Upper lobe of left lung (tissue), 6 donors: ENCODE measurements at places on chromosomes 13 and 19.

DNA sequence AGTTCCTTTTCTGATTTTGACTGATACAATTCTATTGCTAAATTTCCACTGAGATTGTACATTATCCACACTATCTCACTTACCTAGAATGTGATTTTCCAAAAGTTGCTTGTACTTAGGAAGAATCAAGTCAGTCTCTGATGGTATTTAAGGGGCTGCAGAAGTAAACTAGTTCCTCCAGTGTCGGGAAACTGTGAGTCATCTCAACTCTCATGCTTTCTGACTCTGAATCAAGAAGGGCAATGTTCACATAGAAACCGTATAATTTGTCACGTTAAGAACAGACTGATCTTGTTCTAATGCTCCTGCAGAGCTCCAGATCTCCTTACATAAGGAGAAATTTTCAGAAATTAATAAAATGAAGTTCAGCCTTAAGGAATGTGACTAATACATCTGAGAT is 369.3 kb downstream of the KLF5 start:
- no peaks in the 10 kb centered on the region for H3K36me3 ChIP-seq
- no peak overlapping the region for H3K4me3 ChIP-seq
- DNase-seq: no peak
- no peaks in the 10 kb centered on the region for H3K27me3 ChIP-seq
- H3K4me1 ChIP-seq: no peaks in the 10 kb centered on the region

DNA sequence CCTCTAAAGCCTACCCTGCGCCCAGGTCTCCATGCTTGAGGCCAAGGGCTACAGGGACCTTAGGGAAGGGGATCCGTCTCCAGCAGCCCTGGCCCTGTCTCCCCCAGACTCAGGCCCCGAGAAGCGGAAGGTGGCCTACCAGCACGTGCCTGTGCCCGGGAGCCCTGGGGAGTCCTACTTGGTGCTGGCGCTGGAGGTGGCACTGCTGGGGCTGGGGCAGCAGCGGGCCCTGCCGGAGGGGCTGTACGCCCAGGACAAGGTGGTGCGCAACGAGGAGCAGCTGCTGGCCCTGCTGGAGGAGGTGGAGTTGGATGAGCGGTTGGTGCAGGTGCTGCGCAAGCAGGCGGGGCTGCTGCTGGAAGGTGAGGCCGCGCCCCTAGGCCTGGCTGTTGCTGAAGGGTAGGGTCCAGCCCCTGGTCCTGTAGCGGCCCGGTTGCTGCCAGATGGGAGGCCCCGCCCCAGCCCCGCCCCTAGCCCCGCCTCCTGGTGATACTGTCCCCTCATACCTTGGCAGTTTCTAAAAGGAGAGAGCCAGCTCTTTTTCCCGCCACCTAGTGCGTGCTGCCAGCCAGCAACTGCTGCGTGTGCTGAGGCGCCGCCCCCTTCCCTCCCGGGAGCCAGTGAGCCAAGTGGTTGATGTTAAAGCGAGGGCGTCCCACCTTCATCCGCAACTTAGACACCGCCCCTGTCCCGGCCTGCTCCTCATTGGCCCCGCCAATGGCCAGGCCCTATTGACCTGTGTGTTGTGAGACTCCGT is 22.6 kb downstream of the ZSWIM4 start:
- no peaks in the 10 kb centered on the region for H3K36me3 ChIP-seq
- peak; percentile 87 for DNase-seq
- H3K4me3 ChIP-seq: no peak overlapping the region
- H3K4me1 ChIP-seq: no peaks in the 10 kb centered on the region
- peak overlapping the region; percentile 63 for H3K27ac ChIP-seq

DNA sequence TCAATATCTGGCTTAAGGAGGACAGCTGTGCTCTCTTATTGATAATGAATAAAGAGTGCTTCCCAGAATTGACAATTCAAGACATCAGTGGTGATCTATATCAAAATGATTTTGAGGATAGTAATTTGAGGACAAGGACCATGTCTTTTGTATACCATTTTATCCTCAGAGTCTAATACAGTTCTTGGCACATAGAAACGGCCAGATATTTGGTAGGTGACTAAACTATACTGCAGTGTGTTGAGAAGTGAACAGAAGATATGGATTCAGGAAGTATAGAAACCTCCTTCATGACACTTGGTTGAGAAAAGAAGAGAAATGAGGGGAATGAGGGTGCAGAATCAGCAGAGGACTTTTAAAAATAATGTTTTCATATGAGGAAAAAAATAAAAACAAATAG is 16.1 kb upstream of the LMO7 start:
- H3K36me3 ChIP-seq: no peaks in the 10 kb centered on the region
- H3K4me1 ChIP-seq: no peaks in the 10 kb centered on the region
- H3K27ac ChIP-seq: no peak overlapping the region
- no peaks in the 10 kb centered on the region for H3K27me3 ChIP-seq
- no peak overlapping the region for H3K4me3 ChIP-seq

GRCh38 chr19:50947123-50947522 is 5.7 kb downstream of the KLK5 start:
- H3K27ac ChIP-seq: no peak overlapping the region
- H3K4me1 ChIP-seq: no peaks in the 10 kb centered on the region
- H3K27me3 ChIP-seq: no peaks in the 10 kb centered on the region
- H3K36me3 ChIP-seq: no peaks in the 10 kb centered on the region
- DNase-seq: no peak
- no peak overlapping the region for H3K4me3 ChIP-seq
